Endothelial cell of umbilical vein (primary cell): ENCODE measurements at places on chromosomes 12 and 14.

GRCh38 chr12:66352197-66352596 is 49.9 kb downstream of the HELB start:
- no peaks in the 10 kb centered on the region for H3K27me3 ChIP-seq
- no peaks in the 10 kb centered on the region for H3K4me1 ChIP-seq
- H3K27ac ChIP-seq = no peak overlapping the region
- no peak overlapping the region for H3K4me3 ChIP-seq
- H3K36me3 ChIP-seq = no peaks in the 10 kb centered on the region

DNA sequence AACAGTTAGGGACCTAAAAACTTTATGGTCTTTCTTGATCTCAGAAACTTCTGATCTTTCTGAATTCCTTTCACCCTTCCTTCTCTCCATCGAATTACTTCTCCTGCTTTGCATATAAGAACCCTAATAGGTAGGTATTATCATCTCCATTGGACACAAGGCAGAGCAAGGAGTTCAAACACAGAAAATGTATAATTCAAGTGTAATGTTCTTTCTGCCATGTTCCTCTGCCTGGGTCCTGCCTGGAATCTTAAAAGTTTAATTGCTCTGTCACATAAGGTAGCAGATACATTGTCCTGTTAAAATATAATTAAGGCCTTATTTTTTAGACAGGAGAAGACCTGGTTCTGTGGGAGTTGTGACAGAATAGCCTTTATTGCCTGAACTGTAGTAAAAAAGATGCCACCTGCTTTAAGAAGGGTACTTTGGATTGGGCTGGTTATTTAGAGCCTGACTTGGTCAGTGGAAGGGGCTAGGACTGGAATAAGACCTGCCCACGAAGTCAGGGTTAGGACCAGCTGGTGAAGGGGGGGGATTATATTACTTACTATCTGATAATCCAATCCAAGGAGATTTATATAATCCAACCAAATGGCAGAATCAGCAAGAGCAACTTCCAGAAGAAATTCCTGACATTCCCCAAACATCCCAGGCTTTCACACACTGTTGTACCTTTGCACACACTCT is 10.4 kb downstream of the G2E3 start:
- peaks cover 11% of the 10 kb centered on the region for H3K4me1 ChIP-seq
- H3K36me3 ChIP-seq = no peaks in the 10 kb centered on the region
- H3K27ac ChIP-seq = no peak overlapping the region
- H3K4me3 ChIP-seq = no peak overlapping the region
- DNase-seq = no peak

GRCh38 chr12:34286934-34287333 is 264.6 kb downstream of the ALG10 start:
- H3K36me3 ChIP-seq = no peaks in the 10 kb centered on the region
- H3K27ac ChIP-seq = no peak overlapping the region
- no peaks in the 10 kb centered on the region for H3K27me3 ChIP-seq
- DNase-seq = no peak

- no peak overlapping the region for H3K27ac ChIP-seq
- H3K4me3 ChIP-seq = no peak overlapping the region
- H3K27me3 ChIP-seq = no peaks in the 10 kb centered on the region
- H3K4me1 ChIP-seq = no peaks in the 10 kb centered on the region
- no peak for DNase-seq
Measured at GRCh38 chr14:101492716-101493115, 68.6 kb upstream of the DIO3 start.

- H3K27ac ChIP-seq = no peak overlapping the region
- H3K4me3 ChIP-seq = no peak overlapping the region
- DNase-seq = no peak
- H3K36me3 ChIP-seq = no peaks in the 10 kb centered on the region
- no peaks in the 10 kb centered on the region for H3K4me1 ChIP-seq
Measured at GRCh38 chr12:38817942-38818341, 87.4 kb downstream of the CPNE8 start.

DNA sequence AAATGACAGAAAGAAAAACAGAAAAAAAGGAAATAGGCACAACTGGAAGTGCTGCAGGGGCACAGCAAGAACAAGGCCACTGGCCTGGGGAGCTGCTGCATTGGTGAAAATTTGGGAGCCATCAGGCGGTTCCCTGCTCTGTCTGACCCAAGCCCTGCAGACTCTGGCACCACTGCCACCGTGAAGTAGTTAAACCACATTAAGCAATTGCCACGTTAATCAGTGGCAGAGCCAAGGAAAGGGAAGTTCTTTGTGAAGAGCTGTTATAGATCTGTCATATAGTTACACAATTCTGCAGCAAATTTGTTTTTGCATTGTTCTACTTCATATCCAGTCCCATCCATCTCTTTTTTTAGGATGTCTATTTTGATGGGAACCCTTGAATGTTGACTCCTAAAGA is 915.3 kb downstream of the FSCB start:
- H3K27me3 ChIP-seq = no peaks in the 10 kb centered on the region
- H3K4me3 ChIP-seq = no peak overlapping the region
- no peaks in the 10 kb centered on the region for H3K4me1 ChIP-seq
- H3K27ac ChIP-seq = no peak overlapping the region

DNA sequence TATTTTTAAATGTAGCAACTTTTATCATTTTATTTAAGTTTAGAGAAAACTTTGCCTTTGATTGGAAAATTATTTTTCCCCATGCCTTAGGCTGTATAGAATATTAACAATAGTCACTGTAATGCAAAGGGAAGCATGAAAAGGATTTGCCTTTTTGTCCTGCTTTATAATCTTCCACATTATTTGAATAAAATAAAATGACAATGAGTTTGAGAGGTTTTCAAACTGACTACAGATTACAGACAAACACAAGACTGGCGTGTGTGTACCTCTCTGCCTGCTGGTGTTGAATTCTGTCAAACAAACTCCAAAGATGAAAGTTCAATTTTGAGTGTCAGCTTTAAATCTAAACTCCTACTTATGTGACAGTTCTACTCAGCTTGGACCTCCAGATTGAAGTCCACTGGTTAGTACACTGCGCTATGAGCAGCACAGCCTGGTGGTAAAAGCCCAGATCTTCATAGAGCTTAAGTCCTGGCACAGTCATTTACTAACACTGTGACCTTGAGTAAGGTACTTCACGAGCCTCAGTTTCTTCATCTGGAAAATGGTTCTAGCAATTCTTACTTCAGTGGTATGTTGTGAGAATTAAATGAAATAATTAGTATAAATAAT is 98.3 kb upstream of the CPNE8 start:
- no peaks in the 10 kb centered on the region for H3K36me3 ChIP-seq
- no peak for DNase-seq
- H3K4me3 ChIP-seq = no peak overlapping the region

DNA sequence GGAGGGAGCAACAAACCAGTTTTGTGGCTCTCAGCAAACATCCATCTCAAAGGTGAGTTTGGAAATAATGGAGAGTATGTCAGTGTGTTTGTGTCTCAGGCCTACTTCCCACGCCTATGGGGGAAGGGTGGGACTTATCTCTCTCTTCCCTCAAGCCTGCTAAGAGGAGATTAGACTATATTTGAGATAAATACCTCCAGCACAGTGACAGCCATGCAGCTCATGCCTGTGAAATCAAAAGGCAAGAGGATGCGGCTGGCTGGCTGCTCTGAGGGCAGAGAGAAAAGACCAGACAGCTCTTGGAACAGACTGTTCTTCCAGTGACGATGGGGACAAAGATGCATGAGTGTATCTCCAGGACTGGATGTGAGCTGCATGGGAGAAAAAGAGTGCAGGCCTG is 14.7 kb upstream of the POC1B start:
- H3K4me3 ChIP-seq = no peak overlapping the region
- H3K36me3 ChIP-seq = no peaks in the 10 kb centered on the region
- DNase-seq = no peak
- no peak overlapping the region for H3K27ac ChIP-seq
- H3K4me1 ChIP-seq = peaks cover 19% of the 10 kb centered on the region

DNA sequence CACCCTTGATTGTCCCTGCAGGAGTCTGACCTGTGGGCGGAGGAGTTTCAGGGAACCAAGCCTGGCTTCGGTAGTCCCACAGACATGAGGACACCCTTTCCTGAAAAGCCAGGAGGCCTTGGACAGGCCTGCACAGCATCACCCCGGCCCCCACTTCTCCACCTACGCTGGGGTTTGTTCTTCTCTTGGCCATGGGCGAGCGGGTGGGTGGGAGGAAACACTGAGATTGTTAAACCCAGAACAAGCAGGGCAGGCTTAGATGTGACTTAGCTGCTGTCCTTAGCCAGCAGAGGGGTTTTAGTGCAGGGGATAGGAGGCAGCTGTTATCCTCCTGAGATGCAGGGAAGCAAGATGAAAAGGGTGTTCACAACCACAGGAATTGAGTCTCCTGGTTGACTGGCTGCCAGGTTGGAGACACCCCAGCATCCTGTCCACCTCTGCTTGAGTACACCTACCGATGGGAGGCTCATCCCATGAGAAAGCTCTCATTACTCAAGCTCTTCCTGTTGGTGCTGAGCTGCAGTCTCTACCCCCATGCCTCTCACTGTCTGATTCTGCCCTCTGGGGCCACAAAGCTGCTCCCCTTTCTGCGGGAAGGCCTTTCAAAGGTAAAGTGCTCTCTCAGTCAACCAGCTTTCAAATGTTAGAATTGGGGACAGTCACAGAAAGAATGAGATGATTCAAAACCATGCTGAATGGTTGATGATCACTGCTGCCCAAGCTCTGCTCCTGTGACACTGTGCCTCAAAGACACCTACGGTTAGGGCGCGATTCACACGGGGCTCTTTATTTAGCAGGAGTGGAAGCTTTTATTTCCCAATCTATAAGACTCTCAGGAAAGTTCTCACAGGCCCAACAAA is 86.3 kb downstream of the IRF2BPL start:
- H3K27me3 ChIP-seq = no peaks in the 10 kb centered on the region
- no peak for DNase-seq
- H3K36me3 ChIP-seq = no peaks in the 10 kb centered on the region
- no peak overlapping the region for H3K4me3 ChIP-seq
- no peak overlapping the region for H3K27ac ChIP-seq

GRCh38 chr12:96570579-96570978 is 81.2 kb downstream of the CFAP54 start:
- H3K27me3 ChIP-seq = no peaks in the 10 kb centered on the region
- no peaks in the 10 kb centered on the region for H3K36me3 ChIP-seq
- no peak overlapping the region for H3K4me3 ChIP-seq

- DNase-seq = no peak
- H3K36me3 ChIP-seq = no peaks in the 10 kb centered on the region
- H3K27ac ChIP-seq = no peak overlapping the region
- H3K4me1 ChIP-seq = no peaks in the 10 kb centered on the region
- no peaks in the 10 kb centered on the region for H3K27me3 ChIP-seq
Measured at GRCh38 chr12:66776974-66777373, 98.1 kb upstream of the GRIP1 start.

GRCh38 chr12:47303207-47303606 is 223.4 kb upstream of the AMIGO2 start:
- no peaks in the 10 kb centered on the region for H3K27me3 ChIP-seq
- no peaks in the 10 kb centered on the region for H3K4me1 ChIP-seq
- DNase-seq = no peak
- H3K36me3 ChIP-seq = no peaks in the 10 kb centered on the region
- no peak overlapping the region for H3K27ac ChIP-seq
- no peak overlapping the region for H3K4me3 ChIP-seq

- peak; percentile 99 for DNase-seq
- H3K27ac ChIP-seq = peak overlapping the region; percentile 98
- H3K4me1 ChIP-seq = peaks cover 24% of the 10 kb centered on the region
- no peaks in the 10 kb centered on the region for H3K27me3 ChIP-seq
- no peak overlapping the region for H3K4me3 ChIP-seq
Measured at GRCh38 chr14:92540472-92541048, 27.0 kb downstream of the RIN3 start.

DNA sequence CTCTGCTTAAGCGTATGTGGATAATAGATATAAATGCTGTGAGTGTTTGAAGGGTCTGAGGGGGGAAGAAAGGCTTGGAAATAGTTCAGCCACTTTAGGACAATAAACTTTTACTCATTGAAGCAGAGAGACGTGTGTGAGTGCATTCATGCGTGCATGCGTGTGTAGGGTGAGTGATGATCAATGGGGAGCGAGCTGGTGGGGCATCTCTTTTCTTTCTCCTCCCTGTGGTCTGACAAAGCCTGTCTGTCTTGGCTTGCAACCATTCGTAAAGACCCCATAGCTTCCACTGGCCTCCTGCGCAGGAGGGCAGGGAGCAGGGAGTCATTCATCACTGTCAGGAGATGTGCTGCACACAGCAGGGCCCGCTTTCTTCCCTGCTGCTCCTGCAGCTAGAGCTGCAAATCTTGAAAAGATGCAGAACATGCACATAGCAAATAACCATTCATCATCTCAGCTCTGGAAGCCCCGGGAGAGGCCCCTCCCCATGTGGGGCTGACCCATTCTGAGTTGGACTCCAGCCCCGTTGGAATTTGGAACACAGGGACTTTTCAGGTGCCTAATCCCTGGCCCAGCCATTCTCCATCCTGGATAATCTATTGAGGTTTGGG is 223.2 kb downstream of the PPM1H start:
- H3K36me3 ChIP-seq = no peaks in the 10 kb centered on the region
- no peak overlapping the region for H3K27ac ChIP-seq
- H3K4me1 ChIP-seq = no peaks in the 10 kb centered on the region
- no peaks in the 10 kb centered on the region for H3K27me3 ChIP-seq
- no peak for DNase-seq

- no peaks in the 10 kb centered on the region for H3K36me3 ChIP-seq
- no peak overlapping the region for H3K4me3 ChIP-seq
- H3K27ac ChIP-seq = no peak overlapping the region
- H3K27me3 ChIP-seq = no peaks in the 10 kb centered on the region
- no peaks in the 10 kb centered on the region for H3K4me1 ChIP-seq
Measured at GRCh38 chr12:4985820-4986219, 57.9 kb upstream of the KCNA5 start.

- no peak overlapping the region for H3K27ac ChIP-seq
- no peaks in the 10 kb centered on the region for H3K36me3 ChIP-seq
- H3K4me1 ChIP-seq = no peaks in the 10 kb centered on the region
Measured at GRCh38 chr14:23602181-23603095, 23.8 kb upstream of the JPH4 start.

- H3K27ac ChIP-seq = no peak overlapping the region
- no peak for DNase-seq
- no peaks in the 10 kb centered on the region for H3K36me3 ChIP-seq
- H3K4me1 ChIP-seq = no peaks in the 10 kb centered on the region
Measured at GRCh38 chr14:87005280-87005679, 987.7 kb downstream of the GALC start.

- peak overlapping the region; percentile 20 for H3K4me3 ChIP-seq
- peak overlapping the region; percentile 94 for H3K27ac ChIP-seq
- H3K36me3 ChIP-seq = peaks cover 1% of the 10 kb centered on the region
- no peaks in the 10 kb centered on the region for H3K27me3 ChIP-seq
Measured at GRCh38 chr12:122399592-122400373, 22.7 kb downstream of the CLIP1 start.

DNA sequence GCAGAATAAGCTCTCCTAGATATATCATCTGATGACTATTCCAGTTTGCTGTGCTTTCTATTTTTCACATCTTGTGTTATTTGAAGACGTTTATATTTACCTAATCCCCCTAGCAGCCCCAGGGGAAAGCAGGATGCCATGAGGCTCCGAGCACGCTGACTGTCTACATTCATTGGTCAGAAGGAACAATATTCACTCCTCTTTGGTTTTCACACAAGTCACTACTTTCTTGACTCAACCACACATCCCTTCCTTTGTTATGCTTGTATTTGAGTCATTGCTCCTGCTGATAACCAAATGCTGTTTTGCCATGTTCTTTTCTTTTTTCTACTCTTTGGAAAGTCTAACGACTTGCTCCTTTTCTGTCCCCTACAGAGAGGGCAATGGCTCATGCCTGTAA is 86.5 kb upstream of the SLC38A2 start:
- no peak overlapping the region for H3K4me3 ChIP-seq
- peak; percentile 74 for DNase-seq
- H3K27ac ChIP-seq = no peak overlapping the region
- no peaks in the 10 kb centered on the region for H3K36me3 ChIP-seq
- no peaks in the 10 kb centered on the region for H3K27me3 ChIP-seq
